ENCODE measurements at places on chromosomes 2 and 18.

GRCh38 chr2:188865681-188866080 is 108.5 kb upstream of the COL3A1 start:
- DNase-seq, result no peak

DNA sequence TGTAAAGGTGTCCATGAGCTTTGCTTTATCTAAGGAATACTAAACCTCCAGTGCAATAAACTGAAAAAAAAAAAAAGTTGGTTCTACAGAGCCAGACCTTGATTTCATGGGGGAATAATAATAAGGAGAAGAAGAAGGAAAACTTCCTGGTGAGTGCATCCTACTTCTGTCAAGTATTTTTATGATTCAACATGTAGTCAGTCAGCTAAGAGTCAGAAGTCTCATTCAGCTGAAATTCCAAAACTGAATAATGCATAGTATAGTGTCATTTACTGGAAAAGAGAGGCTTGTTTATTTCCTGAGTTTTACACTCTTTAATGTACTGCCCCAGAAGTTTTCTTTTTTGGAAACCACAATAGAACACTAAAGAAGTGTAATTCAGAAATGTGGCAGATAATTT is 77.8 kb upstream of the TACR1 start:
- DNase-seq, result no peak

- no peak for DNase-seq
Observed at GRCh38 chr2:18721038-18721922, 131.9 kb upstream of the NT5C1B start.

DNA sequence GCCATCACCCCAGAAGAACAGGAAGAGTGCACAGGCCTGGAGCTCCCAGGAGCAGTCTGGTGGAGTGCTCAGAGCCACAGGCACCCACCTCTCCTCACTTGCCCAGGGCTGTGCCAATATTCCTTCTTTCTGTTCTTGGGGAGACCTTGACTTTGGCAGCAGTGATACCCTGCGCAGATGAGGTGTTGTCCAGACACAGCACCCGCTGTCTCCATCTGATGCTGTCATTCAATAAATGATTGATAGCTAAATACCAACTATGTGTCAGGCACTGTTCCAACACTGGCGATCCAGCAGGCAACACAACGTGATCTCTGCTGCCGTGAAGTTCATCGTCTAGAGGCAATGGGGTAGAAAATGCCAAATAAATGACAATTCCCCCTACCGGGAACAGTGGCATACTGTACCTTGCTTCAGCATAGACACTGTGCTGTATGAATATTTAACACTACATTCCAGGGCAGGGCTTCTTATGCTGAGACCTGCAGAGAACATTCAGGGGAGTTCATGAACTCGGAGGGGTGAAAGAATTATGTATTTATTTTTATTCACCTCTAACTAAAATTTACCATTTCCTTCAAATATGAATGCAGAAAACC is 320.5 kb upstream of the NCKAP5 start:
- DNase-seq, result no peak

DNA sequence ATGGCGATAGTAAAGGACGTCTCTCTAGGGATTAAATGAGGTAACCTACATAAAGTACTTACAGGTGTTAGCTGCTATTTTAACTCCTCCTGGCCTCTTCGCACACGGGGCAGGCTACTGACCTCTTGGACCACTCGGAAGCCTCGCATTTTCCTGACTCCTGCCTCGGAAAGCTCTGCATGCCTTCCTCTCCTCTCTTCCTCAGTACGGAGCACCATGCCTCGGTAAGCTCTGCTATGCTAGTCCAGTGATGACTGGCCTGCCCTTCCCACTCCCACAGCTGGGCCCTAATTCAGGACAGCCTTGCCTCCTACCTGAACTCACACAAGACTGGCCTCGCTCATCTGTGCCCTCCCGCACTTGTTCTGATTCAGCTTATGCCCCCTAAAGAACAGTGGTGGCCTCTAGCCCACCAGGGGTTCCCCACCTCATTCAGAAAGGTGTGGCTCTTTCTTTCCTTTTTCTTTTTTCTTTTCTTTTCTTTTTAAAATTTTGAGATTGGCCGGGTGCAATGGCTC is 22.7 kb upstream of the HPCAL1 start:
- DNase-seq, result peak; percentile 13

- no peak for DNase-seq
Observed at GRCh38 chr18:54675076-54675475, 84.0 kb downstream of the DYNAP start.

- DNase-seq, result peak; percentile 52
Observed at GRCh38 chr2:240389302-240389805, 46.1 kb upstream of the GPC1 start.

DNA sequence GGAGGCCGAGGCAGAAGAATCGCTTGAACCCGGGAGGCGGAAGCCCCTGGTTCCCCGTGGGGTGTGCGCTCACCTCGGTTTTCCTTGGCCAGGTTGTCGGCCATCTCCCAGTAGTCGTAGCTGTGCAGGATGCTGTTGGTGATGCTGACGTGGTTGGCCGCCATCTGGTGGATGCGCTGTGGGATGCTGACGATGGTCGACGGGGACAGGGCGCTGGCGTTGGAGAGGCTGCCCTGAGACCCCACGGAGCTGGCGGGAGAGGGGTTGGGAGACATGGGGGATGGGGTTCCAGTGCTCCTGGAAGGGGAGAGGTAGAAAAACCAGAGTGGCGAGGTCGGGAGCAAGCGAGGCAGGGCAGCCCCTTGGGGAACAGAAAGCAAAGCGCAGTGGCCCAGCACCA is 64.4 kb upstream of the REV1 start:
- no peak for DNase-seq

- no peak for DNase-seq
Observed at GRCh38 chr2:222504719-222505118, 80.4 kb downstream of the SGPP2 start.

DNA sequence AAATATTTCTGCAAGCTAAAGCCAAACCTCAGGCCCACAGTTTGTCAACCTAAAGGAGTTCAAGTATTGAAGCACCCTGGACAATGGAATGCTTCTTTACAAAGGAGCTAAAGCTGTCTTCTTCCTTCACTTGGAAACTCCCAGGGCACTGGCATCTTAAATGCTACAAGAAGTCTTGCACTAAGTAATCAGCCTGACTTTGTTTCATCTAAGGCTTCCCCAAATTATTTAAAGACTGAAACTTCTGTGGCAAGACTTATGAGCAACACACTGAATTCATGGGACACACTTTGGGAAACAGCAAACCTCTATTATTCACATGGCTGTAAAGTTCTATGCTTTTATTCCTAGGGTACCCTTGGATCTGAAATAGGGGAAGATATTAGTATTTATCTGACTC is 14.7 kb downstream of the PID1 start:
- DNase-seq, result no peak

GRCh38 chr2:213233438-213234330 is 50.6 kb upstream of the SPAG16 start:
- no peak for DNase-seq

DNA sequence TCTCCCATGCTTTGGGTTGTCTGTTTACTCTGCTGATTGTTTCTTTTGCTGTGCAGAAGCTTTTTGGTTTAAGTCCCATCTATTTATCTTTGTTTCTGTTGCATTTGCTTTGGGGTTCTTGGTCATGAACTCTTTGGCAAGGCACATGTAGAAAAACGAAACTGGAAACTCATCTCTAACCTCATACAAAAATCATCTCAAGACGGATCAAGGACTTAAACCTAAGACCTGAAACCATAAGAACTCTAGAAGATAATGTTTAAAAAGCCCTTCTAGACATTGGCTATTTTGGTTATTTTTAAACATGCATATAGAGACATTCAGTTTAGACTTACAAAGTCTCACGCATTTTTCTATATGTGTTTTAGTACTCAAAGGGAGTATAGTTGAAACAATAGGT is 1164.3 kb upstream of the GYPC start:
- no peak for DNase-seq

DNA sequence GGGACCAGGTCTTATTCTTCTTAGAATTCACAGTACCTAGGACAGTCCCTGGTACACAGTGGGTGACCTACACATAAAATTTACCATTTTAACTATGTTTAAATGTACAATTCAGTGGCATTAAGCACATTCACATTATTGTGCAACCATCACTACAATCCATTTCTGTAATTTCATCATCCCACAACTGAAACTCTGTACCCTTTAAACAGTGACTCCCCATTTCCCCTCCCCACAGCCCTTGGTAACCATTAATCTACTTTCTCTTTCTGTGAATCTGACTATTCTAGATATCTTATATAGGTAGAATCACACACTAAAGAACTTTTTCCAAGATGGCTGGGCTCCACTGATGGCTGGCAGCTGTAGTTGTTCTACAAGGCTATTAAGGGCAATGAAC is 41.6 kb downstream of the GFPT1 start:
- DNase-seq, result no peak

- DNase-seq, result peak; percentile 92
Observed at GRCh38 chr2:96907115-96908041, 37.5 kb upstream of the SEMA4C start.

- no peak for DNase-seq
Observed at GRCh38 chr2:31922542-31923408, 88.0 kb downstream of the MEMO1 start.

DNA sequence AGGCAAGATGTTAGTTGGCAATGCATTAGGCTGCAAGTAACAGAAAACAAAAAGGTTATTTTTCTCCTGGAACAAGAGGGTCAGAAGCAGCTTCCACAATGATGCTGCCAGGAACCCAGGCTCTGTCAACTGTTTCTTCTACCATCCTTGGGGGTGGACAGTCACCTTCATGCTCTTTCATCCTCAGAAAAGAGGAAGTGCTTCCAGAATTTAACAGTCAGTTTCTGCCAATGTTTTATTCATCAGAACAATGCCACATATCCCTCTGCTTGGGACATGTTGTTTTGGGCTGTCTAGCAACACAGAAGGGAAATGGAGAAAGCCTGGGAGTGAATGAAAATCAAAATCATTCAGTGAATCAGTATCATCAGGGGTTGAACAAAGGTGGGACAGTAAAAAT is 7.1 kb downstream of the TMEM182 start:
- DNase-seq, result no peak

- DNase-seq, result peak; percentile 79
Observed at GRCh38 chr18:76405681-76406356, 89.2 kb downstream of the ZNF516 start.

DNA sequence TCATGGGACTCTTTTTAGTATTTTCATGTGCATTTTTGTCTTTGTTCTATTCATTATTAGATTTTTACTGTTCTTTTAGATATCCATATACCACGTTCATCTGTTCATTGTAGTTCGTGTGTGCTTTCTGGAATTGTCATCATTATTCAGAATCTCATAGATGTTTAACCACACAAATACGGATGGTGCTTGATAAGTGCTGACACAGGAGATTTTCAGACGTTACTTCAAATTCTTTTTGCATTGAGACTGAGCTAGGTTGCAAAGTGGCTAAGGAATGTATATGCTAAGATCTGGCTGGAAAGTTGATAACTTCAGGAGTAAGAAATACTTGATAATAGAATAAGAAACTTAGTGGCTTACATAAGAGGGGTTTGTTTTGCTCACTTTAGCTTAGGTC is 153.6 kb downstream of the CTNNA2 start:
- DNase-seq, result no peak

- DNase-seq, result no peak
Observed at GRCh38 chr2:55962915-55963314, 39.3 kb upstream of the EFEMP1 start.

- no peak for DNase-seq
Observed at GRCh38 chr2:26424221-26424620, 22.5 kb downstream of the DRC1 start.

DNA sequence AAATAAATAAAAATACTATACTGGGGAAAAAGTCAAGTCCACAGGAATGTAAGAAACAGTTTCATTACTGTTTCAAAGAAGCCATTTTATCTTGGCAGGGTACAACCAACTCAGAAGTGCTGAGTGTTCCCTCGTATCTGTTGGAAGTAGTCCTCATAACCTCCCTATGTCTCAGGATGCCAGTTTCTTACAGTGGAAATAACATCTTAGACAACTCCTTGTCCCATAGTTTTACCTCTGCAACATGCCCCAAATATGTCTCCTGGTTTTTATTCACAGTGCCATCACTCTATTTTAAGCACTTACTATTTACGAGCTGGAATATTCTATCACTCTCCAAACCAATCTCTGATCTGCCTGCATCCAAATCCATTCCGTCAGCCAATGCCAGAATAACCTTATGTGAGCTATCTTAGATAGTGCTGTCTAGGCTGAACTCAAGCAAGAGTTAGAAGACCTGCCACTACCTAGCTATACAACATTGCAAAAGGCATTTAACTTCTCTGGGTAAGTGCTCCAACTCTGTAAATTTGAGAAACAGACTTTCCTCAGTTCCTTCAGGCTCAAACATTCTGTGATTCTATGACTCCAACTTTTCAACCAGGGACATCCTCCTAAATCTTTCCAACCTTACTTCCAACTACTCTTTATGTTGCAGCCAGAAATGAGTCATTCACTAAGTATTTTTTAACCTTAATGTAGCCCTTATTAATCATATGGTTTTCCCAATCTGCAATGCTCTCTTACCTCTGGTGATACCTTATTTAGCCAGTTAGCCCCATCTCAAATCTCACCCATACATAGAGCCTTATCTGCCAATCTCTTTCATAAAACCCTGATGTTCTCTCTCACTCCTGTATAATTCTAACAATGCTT is 66.7 kb downstream of the RTN4 start:
- no peak for DNase-seq

GRCh38 chr2:177398290-177398683 is 5.7 kb downstream of the AGPS start:
- no peak for DNase-seq

DNA sequence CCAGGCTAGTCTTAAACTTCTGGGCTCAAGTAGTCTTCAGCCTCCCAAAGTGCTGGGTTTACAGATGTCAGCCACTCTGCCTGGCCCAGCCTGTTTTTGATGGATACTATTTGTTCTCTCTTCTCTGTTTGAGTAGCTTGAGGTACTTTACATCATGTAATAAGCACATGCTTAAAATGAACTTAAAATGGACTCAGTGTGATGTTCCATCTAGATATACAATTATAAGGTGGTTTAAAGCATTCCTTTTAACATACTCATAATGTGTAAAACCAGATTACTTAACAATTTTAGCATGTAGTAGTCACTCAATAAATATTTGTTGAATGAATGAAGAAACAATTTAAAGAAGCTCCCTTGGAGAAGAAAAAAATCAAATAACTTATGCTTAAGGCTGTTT is 9.6 kb downstream of the PTPRM start:
- no peak for DNase-seq

GRCh38 chr2:239202343-239202742 is 198.5 kb downstream of the HDAC4 start:
- peak; percentile 46 for DNase-seq

DNA sequence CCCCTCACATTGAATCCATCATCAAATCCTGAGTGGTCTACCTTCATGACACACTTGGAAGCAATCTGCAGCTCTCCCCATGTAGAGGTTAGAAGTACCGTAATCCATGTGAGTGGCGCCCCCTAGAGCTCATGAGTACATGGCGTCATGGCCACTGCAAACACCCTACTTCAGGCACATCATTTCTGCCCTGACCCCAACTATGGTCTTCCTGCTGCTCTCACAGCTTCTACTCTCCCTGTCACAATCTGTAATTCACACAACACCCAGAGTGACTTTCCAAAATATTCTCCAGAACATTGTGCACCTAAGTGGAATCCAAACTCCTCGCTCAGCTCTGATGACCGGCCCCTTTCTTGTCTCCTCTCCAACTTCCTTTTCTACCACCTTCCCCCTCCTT is 141.9 kb downstream of the ANKRD44 start:
- DNase-seq, result peak; percentile 61

GRCh38 chr18:49344825-49345224 is 115.6 kb downstream of the DYM start:
- DNase-seq, result no peak

- no peak for DNase-seq
Observed at GRCh38 chr2:96205888-96206287, 2.7 kb downstream of the STARD7 start.

Measured in tibial artery (tissue), 4 donors.